ENCODE measurements at places on chromosomes 7 and 10. TPM values are rescaled to one million over a fixed set of nuclear protein-coding genes. Genes with fewer than 3 reads are reported as not detected.

Gene UBE3C
- total RNA-seq: 59.4 TPM

Gene TEX36
- not detected for total RNA-seq

Gene SPDYE2
- total RNA-seq: not detected

Gene CYREN
- total RNA-seq: 72.0 TPM

Gene ABCB4
- total RNA-seq: 0.20 TPM

Gene PCLO
- total RNA-seq: 2.8 TPM

Gene PLXNA4
- 0.35 TPM for total RNA-seq

Data from H9 (cell line).